ENCODE measurements at places on chromosomes 3 and 15.

DNA sequence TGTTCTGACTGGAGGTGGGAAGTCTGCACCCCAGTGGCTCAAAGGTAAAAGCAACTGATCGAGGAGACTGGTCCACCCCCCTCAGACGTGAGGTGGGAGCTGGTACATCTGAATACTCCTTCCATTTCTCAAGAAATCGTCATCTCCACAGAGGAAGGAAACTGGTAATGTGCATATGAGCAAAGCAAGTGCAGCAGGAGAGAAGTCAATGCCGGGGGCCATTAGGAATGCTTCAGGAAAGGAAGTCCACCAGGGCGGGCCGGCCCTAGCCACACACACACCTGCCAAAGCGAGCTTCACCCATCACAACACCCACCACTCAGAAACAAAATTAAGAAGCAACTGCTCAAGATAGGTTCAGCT lies 8.5 kb downstream of the TBC1D2B start:
- no peak for DNase-seq

GRCh38 chr15:68510558-68510957 lies 68.2 kb upstream of the CORO2B start:
- DNase-seq: no peak

DNA sequence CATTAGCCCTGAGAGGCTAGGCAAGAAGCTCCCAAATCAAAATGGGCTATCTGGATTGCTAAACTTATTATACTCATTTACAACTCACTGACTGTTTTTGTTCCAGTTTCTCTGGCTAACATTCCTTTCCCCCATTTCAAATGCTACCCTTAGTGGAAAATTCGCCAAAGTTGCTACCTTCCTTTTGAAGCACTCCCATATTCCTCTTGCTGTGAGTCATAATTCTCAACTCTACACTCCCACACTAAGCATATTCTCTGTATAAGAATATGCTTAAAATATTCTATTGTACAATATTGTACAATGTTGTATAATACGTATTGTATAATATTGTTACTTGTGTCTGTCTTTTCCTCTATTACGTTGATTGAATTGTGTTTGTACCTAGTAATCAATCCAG lies 398.6 kb downstream of the PYDC2 start:
- no peak for DNase-seq

GRCh38 chr3:25572919-25573385 lies 91.8 kb downstream of the TOP2B start:
- no peak for DNase-seq

- DNase-seq: no peak
Observed at GRCh38 chr15:88257311-88258092, 963 bp upstream of the NTRK3 start.
